Right renal pelvis (tissue), 4 donors: ENCODE measurements at places on chromosomes 6 and 20. TPM values are rescaled to one million over a fixed set of nuclear protein-coding genes. Genes with fewer than 3 reads are reported as not detected.
A peak's percentile ranks its signal among the peaks of the same experiment; 100 is the strongest.

CRYBG1 gene
- 25.0 TPM for polyA plus RNA-seq

LINC00237 gene
- not detected for polyA plus RNA-seq

CST1 gene
- polyA plus RNA-seq = not detected

- DNase-seq = no peak
These were observed 250.6 kb downstream of the FARS2 start for GRCh38 chr6:5511954-5512353.

GRCh38 chr6:31359581-31359980 is 2.6 kb upstream of the HLA-B start:
- DNase-seq = no peak

DNA sequence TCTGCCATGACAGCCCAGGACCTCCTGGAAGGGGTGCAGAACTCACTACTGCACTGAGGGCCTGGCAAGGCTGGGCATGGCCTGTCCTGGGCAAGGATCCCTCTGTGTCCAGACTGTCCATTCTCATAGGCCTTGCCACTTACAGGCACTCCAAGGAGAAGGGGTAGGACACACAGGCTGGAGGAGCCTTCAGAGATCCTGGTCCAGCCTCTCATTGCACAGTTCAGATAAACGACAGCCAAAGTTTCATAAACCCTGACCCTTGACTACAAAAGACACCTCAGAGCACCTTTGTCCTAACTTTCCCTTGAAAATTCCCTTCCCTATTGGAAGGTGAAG is 19.6 kb downstream of the TGM3 start:
- no peak for DNase-seq

- no peak for DNase-seq
These were observed 77.2 kb upstream of the PTCHD4 start for GRCh38 chr6:48188158-48188557.

GRCh38 chr6:36700831-36701230 is 3.2 kb downstream of the RAB44 start:
- no peak for DNase-seq

DNA sequence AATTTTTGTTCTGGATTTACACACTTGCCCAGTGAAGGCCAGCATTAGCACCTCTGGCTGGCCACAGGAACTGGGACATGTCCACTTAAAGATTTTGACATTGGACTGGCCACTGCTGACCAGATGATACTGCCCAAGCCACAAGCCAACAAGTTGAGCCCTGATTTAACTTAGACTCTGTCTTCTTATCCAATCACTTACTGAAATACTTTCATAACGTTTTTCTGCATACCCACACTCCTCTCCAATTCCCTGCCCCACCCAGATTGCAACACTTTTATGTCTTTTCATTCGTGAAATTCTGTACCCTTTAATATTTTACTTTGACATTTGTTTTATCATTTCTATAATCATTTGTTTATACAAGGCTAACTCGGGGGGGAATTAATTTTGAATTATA is 170.3 kb upstream of the TAB2 start:
- DNase-seq = no peak

GRCh38 chr20:13101706-13102105 is 92.9 kb downstream of the SPTLC3 start:
- no peak for DNase-seq

DNA sequence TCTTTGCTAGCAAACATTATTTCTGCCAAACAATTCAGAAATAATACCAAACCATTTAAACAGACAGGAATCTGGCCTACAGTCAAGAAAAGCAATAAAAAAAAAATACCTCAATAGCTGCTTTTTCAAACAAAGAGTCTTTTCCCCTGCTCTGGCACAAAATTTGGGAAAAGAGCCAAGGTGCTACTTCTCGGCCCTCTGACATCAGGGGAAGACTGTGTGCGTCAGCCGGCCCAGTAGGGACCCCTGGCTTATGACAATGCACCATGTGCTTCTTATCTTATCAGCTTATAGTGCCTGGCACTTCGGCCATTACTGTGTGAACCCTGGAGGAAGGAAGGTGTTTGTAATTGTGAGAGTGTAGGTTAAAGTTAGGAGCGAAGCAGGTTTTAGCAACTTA is 89.4 kb downstream of the PDE10A start:
- DNase-seq = peak; percentile 45

GRCh38 chr6:140276719-140277118 is 902.3 kb upstream of the CITED2 start:
- no peak for DNase-seq

GRCh38 chr6:6987749-6988148 is 120.0 kb upstream of the RREB1 start:
- no peak for DNase-seq

- DNase-seq = no peak
These were observed 88.0 kb downstream of the SCML4 start for GRCh38 chr6:107735906-107736635.
